CD4-positive, alpha-beta T cell treated with Interleukin-2 at 100 ng/mL for 4 hours (primary cell): ENCODE measurements at places on chromosomes 6 and 20.

GRCh38 chr20:4853004-4853403 is 131.3 kb downstream of the PRND start:
- DNase-seq: no peak

DNA sequence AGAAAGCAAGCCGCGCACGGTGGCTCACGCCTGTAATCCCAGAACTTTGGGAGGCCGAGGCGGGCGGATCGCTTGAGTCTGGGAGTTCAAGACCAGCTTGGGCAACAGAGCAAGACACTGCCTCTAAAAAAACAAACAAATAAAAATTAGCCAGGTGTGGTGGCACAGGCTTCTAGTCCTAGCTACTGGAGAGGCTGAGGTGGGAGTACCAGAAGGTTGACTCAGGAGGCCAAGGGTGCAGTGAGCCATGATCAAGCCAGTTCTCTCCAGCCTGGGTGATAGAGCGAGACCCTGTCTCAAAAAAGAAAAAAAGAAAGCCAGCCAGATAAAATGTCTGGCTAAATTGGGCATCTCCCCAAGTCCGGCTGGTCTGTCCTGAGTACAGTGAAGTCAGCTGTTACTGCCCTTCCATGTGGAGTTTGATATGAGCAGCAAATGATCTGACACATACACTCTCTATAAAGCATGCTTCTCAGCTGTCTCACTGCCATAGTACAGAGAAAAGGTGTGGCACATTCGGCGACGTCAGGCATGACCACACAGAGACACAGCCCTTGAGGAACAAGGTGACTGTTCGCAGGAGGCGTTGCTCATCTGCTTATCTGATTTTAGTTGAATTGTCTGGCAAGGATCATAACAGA is 13.0 kb downstream of the CD83 start:
- DNase-seq: no peak

DNA sequence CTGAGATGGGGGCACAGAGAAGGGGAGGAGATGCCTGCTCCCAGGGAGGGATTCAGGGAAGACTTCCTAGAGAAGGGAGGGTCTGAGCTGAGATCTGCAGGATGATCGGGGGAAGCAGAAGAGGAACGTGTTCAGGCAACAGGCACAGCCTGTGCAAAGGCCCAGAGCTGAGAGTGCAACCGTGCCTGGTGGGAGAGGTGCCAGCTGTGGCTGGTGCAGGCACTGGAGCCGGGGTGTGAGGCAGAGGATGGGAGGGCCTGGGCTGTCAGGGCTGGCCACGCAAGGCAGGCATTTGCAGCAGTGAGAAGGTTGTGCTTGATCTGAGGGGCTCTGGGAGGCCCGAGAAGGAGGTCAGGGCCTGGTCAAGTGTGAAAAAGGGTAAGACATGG is 27.7 kb downstream of the PTGIS start:
- no peak for DNase-seq

GRCh38 chr6:133376743-133377142 is 135.6 kb downstream of the EYA4 start:
- DNase-seq: no peak

- DNase-seq: peak; percentile 37
Observed at GRCh38 chr6:152124429-152125074, 317.1 kb downstream of the ESR1 start.

GRCh38 chr20:51382986-51383821 is 159.3 kb downstream of the NFATC2 start:
- DNase-seq: no peak

DNA sequence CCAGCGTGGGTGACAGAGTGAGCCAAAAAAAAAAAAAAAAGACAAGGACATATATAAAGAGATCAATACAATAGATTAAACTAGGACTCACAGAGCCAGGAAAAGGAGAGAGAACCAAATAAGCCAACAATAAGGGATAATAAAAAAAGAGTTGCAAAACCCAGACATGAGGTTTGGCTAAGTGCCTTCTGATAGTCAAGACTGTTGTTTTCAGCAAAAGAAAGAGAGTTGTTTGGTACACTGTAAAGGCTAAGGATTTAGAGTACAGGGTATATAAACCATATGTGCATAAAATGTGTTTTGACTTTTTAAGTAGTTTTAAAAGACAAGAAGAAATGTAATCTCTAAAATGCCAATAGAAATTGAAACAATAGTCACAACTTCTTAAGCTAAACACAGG is 42.8 kb downstream of the RPF2 start:
- DNase-seq: no peak

DNA sequence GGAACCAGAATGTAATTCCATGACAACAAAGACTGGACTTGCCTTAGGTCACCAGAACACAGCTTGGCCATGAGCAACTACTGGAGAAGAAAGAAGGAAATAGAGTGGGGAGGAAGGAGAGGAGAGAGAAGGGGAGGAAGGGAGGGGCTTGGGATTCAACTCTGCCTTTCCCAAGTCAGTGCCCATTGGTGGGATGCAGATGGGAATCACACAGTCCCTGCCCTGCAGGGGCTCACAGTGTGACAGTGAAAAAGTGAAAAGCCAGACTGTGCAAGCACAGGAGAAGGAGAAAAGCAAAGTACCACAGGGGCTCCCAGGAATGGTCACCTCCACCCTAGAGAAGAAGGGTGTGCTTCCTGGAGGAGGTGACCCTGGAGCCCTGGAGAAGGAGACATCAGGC is 14.0 kb downstream of the RIMS4 start:
- no peak for DNase-seq

GRCh38 chr6:146190581-146190980 is 161.7 kb downstream of the GRM1 start:
- DNase-seq: no peak

DNA sequence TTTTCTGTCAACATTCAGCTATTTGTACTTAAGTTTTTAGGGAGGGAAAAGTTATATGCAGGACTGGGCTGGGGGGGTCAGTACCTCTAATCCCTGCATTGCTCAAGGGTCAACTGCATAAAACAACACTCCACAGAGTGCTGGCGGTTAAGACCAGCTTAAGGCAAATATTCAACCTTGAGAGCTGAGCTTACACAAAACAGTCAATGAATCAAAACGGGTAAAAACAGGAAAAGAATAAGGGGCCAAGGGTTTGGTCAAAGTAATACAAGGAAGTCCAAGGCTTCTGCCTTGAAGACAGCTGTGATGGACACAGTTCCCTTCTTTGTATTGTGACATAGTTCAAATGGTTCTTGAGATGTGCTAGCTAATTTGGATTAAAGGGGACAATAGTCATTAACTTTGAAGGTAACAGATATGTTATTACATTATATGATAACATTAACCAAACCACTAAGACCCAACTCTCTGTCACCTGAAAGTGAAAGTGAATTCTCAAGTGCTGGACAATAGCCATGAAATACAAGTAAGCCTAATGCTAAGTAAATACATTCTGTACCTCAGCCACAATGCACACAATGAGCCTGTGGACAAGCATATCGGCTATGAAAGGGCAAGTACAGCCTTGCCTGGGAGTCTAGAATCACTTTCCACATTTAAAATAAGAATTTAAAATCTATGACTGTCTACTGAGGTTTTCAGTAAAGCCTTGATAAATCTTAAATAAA is 106.8 kb downstream of the PDE10A start:
- DNase-seq: no peak

DNA sequence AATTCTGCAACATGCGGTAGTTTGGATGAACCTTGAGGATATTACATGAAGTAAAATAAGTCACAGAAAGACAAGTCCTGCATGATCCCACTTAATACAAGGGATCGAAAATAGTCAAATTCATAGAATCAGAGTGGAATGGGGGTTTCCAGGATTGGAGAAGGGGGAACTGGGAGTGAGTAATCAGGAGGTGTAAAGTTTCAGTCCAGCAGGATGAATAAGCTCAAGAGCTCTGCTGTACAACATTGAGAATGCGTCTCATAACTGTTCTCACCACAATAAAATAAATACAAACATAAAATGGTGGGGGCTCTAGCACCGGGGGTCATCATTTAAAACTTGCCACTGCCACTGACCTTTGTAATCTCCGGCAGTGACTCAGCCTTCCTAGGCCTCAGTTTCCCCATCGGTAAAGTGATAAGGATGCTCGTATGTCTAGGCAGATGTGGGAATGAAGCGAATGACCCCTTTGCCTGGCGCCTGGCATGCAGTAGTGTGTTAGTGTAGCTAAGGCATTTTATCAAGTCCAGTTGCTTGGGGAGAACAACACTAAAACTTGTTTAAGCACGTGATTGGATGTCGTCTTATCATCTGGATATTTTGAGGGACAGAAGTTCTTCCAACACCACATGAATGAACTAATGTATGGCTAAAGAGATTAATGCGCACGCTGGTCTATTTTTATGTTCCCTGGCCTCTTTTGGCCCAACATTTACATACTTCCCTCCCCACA is 421.1 kb downstream of the QKI start:
- no peak for DNase-seq

GRCh38 chr6:118933855-118934460 is 1.0 kb downstream of the MCM9 start:
- DNase-seq: no peak

- no peak for DNase-seq
Observed at GRCh38 chr6:108561742-108562502, 1.2 kb downstream of the FOXO3 start.

- DNase-seq: no peak
Observed at GRCh38 chr6:148968771-148969602, 222.2 kb downstream of the UST start.

- DNase-seq: peak; percentile 76
Observed at GRCh38 chr6:105646391-105646867, 243.5 kb upstream of the PREP start.

GRCh38 chr6:167441715-167442206 is 116.9 kb downstream of the TTLL2 start:
- no peak for DNase-seq

- peak; percentile 80 for DNase-seq
Observed at GRCh38 chr6:44078827-44079671, 48.2 kb downstream of the MRPL14 start.

DNA sequence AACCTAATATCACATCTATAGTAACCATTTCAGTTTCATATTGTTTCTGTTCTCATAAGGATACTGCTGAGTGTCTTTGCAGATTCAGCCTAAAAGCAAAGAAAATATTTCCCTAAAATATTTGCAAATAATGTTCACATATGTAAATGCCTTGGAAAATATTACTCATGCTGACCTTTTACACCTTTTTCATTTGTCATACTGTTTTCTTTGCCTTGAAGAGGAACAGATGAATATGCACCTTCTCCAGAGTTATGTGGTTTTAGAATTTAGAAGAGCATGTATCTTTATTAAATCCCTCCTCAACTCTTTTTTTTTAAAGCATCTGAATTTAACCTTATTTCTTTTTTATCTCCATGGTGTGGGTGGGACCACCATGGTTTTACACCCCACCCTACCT is 32.5 kb downstream of the NDUFAF5 start:
- no peak for DNase-seq

- no peak for DNase-seq
Observed at GRCh38 chr6:157456524-157456829, 75.5 kb downstream of the ZDHHC14 start.

DNA sequence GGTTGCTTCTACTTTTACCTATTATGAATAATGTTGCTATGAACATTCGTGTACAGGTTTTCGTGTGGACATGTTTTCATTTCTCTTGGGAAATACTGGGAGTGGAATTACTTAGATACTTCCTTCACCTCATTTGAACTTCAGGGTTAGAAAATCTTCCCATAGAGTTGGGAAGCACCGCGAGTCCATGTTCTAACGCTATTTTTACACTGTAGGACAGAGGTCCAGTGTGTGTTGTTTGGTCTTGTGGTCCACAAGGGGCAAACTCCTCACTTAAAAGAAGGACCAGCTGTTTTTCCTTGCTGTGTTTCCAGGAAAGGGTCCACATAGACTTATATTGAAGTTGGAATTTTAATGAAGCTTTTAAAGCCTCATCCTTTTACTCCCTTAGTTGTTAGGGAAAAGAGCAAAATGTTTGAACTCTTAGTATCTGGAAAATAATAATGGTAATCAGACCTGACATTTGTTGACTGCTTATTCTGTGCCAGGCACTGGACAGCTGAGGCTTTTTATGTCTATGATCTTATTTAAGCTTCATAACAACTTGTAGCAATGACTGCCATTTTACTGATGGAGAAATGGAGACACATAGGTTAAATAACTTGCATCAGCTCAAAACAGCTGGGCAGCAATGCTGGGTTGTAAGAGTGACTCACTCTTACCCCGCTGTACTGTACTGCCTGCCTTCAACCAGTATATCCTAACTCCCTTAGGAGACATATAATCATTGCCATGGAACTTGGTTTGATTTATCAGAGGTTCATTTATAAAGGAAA is 52.0 kb downstream of the CDC5L start:
- DNase-seq: no peak

GRCh38 chr6:33716890-33717632 is 5.6 kb upstream of the UQCC2 start:
- no peak for DNase-seq

DNA sequence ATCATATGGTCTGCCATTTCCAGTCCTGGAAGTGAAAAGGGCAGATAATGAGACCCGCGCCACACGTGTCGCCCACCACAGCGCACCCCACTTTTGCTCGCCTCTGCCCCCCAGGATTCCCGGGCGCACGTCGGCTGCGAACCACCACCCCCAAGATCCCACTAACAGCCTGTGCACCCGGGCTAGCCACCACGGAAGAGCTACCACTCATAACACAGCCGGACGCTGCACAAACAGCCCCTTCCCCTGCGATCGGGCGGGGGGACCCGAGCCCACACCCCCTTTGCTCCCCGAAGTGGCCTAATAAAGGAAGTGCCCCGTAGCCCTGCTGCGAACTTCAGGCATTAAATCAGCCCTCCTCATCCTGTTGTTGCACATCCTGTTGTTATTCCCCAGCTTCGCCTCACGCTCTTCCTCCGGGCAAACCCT is 506 bp downstream of the CITED2 start:
- DNase-seq: no peak

DNA sequence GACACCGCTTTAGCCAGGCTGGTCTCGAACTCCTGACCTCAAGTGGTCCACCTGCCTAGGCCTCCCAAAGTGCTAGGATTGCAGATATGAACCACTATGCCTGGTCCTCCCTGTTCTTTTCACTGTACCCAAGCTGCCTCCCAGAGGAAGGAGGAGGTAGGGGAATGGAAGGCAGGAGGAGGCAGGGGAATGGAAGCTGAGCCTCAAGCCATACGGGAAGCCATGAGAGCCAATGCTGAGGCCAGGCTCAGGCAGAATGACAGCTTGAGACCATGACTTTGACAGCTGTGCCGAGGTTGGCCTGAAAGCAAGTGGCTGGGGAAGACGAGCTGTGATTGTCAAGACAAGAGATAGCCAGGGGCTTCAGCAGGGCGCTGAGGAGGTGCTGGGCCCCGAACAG is 13.6 kb upstream of the ZNF335 start:
- no peak for DNase-seq

DNA sequence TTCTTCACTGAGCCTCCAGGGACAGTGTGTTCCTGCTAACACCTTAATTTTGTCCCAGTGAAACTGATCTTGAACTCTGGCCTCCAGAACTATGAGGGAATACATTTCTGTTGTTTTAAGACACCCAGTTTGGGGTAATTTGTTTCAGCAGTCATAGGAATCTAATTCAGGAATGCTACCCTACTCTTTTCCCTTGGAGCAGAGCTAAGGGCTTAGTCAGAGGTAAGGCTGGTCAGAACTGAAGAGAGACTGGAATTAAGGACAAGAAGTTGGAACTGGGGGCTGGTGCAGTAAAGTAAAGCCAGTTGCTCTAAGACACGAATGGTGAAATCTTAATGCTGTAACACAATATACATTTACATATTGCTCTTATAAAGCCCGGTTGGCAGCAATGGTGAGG is 809.7 kb downstream of the MAFB start:
- DNase-seq: no peak

- no peak for DNase-seq
Observed at GRCh38 chr6:124995131-124995530, 32.9 kb downstream of the RNF217 start.
